Stimulated activated CD8-positive, alpha-beta memory T cell treated with anti-CD3 and anti-CD28 coated beads, Interleukin-4, amount 100 ng/mL, for 48 hours (primary cell): ENCODE measurements at places on chromosomes 11 and 22.
A peak's percentile ranks its signal among the peaks of the same experiment; 100 is the strongest.

DNA sequence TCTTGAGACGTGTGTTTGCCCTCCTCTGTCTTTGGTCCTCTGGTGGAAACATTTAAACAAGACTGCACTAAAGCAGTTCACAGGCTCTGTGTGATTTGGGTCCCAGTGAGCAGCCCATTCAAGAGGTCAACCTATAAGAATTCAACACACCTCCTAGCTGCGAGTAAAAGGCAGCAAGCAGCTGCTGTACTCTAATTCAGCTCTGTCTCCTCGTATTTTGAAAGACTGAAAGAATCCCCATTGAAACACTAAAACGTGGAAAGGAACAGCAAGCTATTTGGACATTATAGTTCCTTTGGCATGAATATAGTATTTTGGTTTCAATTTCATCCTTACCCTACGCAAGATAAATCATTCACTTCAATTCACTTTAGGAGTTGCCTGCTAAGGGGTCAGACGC is 1046.7 kb downstream of the DLG2 start:
- DNase-seq, result no peak

GRCh38 chr11:47607380-47607779 is 13.2 kb upstream of the C1QTNF4 start:
- DNase-seq, result no peak

DNA sequence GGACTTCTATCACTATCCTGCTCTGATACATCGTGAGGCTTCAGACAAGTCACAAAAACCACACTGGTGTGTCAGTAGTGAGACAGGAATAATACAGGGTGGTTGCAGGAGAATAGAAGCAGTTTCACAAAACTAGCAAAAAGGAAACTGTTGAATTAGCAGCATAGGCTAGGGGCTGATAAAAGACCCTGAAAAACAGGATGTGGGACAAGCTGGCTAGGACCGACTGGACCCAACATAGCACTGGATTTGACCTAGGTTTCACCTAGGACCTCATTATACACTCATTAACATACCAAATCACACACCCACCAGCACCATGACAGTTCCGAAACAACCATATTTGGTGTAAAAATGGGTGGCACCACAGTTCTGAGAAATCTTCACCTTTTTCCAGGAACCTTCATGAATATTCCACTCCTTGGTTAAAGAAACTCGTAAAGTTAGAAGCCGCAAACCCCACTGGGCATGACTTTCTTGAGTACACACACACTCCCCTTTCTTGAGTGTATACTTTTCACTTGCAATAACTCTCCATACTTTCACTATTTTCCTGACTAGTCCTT is 76.2 kb downstream of the SLC1A2 start:
- DNase-seq, result peak; percentile 35

- no peak for DNase-seq
Observed at GRCh38 chr11:124570160-124570559, 363 bp downstream of the OR8A1 start.

DNA sequence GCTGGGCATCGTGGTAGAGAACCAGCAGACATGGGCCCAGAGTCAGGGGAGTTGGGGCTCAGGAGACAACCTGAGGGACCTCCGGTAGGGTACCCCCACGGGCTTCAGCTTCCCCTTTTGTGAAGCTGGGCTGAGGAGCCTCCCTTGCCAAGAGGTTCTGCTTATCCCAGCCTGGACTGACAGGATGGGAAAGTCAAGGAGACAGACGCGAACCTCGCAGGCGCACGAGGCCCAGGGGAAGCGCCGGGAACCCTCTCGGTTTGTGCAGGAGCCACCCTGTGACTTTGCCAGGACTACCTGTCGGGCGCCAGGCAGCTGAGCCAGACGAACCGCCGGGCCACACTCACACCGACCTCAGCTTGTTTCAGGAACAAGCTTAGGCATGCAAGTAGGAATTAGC is 566.1 kb downstream of the BRD1 start:
- DNase-seq, result no peak

GRCh38 chr22:36562261-36562835 is 33.4 kb upstream of the EIF3D start:
- no peak for DNase-seq

GRCh38 chr11:93072229-93072914 is 102.9 kb downstream of the MTNR1B start:
- no peak for DNase-seq

DNA sequence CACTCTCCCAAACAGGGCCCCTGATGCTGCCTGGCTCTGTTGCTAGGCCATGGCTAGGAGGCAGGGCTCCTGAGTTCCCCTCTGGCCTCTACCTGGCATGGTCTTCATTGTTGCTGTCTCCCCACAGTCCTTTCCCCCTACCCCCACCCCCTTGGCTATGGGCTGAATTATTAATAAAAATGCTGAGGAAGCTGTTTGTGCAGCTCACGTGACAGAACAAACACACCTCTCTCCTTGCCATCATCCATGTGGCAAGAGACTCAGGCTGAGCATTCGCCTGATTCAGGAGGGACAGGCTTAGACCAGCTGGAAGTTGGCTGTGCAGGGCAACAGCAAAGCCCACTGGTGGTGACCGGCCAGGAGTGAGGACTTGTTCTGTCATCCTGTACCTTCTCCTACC is 4.2 kb upstream of the SYT7 start:
- DNase-seq, result no peak

- DNase-seq, result no peak
Observed at GRCh38 chr11:66815646-66816045, 27.6 kb upstream of the RCE1 start.

GRCh38 chr22:29202212-29203192 is 3.2 kb upstream of the EMID1 start:
- DNase-seq, result peak; percentile 78

DNA sequence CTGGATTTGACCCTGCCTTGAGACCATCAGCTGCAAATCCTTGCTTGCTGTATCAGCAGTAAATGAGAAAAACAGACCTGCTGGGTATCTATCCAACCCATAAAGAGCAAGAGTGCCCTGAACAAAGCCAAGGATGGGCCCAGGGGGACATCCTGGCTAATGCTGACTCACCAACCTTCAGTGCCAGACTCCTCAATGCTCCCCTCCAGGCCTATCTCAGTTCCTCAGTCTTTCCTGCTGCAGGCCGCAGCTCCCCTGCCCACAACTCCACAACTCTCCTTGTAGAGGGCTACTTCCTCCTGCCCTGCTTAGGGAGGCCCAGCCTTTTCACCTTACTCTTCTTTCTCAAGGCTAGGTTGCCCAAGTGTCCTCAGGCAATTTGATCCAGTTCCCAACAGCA is 2.6 kb downstream of the LAMTOR1 start:
- no peak for DNase-seq

DNA sequence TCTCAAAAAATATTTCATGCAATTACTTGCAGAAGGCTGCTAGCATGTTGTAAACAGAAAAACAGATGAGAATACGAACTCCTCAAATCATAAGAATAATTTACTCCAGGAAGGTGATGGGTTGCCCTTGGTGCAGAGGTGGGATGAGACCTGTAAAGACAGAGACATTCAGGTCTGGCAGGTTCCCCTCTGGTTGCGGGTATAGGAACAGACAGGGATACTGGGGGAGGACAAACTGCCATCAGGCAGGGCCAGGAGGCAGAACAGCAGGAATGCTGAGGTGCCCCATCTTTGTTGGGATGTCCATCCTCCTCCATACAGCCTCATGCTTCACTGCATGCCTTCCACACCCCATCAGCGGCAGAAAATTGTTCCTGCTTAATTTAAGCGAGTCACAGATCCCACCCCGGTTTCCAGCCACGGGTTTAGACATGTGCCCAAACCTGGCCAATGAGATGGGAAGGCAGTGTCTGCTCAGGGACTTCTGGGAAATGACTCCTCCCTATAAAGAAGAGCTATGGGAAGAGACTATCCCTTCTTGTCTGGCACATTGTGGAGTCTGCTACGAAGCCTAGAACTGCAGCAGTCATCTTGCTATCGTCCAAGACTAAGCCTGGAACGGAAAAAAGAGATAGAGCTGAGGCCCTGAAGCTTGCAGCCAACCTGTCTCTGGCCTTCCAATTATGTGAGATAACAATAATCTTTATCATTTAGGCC is 23.1 kb upstream of the IRAG1 start:
- no peak for DNase-seq

GRCh38 chr22:17370766-17371432 is 1.6 kb downstream of the CECR2 start:
- DNase-seq, result no peak

- no peak for DNase-seq
Observed at GRCh38 chr11:89184021-89184420, 6.3 kb downstream of the TYR start.

GRCh38 chr11:80937842-80938241 is 1497.0 kb upstream of the TENM4 start:
- no peak for DNase-seq

DNA sequence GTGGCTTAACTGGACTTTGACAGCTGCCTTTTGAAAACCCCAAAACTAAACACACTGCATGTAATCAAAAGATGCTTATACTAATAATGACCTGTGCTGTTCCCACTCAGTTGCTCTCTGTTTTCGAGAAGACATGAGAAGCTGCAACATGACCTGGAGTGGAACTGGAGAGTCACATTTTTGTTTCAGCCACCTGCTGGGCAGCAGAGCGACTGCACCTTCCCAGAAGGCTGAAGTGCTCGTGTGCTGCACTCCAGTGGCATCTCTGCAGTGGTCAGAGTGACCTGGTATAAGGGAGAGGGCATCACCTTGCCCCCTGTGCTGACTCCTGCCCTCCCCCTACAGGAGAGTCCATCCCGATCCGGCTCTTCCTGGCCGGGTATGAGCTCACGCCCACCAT is 8.6 kb downstream of the THYN1 start:
- DNase-seq, result no peak

DNA sequence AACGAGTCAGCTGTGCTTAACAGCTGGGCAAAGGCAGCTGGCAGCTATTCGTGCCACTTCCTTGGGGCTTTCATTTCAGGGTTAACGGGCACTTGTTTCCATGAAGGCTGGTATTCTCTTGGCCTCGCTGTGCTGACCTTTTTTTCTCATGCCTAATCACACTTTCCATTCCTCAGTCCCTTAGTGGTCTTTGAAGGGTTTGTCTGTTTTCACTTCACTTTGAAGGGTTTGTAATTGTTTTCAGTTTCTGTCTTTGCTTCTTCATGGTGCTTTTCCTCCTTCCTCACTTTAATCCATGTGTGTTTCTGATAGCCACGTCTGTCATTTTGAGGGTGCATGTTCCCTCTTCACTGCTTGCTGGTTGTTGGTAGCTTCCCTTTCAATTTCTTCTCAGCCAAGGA is 24.6 kb downstream of the PPIL2 start:
- DNase-seq, result no peak

- DNase-seq, result no peak
Observed at GRCh38 chr11:112132737-112133136, 31.2 kb downstream of the IL18 start.

- DNase-seq, result no peak
Observed at GRCh38 chr11:126407101-126407521, 51.6 kb downstream of the ST3GAL4 start.

GRCh38 chr11:60924110-60924905 is at the start of gene TMEM132A:
TSS of gene TMEM132A (plus strand) at chr11:60924460. CDS start at chr11:60924634, 174 bp downstream.
- DNase-seq, result peak; percentile 46

- no peak for DNase-seq
Observed at GRCh38 chr11:12205330-12205729, 94.9 kb downstream of the MICAL2 start.

- no peak for DNase-seq
Observed at GRCh38 chr11:21110415-21110814, 441.0 kb downstream of the NELL1 start.

- DNase-seq, result no peak
Observed at GRCh38 chr11:67310246-67311050, 7.1 kb downstream of the SSH3 start.

GRCh38 chr11:19392321-19392720 is 151.6 kb upstream of the E2F8 start:
- no peak for DNase-seq

DNA sequence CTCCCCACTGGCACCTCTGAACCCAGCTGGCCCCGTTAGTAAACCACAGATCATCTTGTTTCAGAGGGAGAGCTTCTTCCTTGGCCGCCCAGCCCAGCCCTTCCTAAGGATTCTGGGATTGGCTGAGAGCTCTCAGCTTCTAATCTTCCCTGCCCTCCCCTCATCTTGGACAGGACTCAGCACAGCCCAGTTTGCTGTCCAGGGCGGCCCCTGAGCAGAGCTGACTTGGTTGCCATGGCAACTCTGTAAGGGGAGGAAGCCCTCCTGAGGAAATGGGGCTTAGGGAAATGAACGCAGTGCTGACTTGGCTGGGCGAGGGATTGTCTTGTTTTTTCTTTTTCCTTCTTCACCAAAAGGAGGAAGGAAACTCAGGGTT is 4.6 kb downstream of the APOL4 start:
- no peak for DNase-seq
